ENCODE measurements at places on chromosomes 3 and 15.

- DNase-seq: no peak
Measured at GRCh38 chr3:190325923-190326322, 3.7 kb upstream of the CLDN1 start.

DNA sequence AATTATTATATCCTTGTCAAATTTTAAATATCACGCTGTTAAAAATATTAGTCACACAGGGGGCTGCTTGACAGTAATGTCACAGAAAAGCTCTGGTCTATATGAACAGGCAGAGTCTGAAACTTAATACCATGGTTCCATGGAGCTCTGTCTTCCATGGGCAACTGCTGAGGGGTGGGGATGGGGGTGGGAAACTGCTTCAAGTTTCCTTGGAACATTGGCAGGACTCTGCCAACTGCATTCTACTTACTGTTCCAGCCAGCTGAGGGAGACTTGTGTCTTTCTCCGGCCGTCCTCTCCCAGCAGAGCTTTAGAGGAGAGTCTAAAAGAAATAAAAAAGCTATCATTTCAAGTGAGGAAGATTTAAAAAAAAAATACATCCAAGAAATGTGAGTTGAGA, 348.7 kb downstream of the ZIC1 start:
- no peak for DNase-seq

DNA sequence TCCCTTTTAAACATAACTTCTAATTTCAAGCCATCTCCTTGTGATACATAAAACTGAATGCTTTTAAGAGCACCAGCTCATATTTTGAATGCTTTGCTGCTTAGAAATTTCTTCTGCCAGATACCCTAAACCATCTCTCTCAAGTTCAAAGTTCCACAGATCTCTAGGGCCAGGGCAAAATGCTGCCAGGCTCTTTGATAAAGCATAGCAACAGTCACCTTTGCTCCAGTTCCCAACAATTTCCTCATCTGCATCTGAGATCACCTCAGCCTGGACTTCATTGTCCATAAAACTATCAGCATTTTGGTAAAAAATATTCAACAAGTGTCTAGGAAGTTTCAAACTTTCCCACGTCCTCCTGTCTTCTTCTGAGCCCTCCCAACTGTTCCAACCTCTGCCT, 17.5 kb downstream of the OSTN start:
- DNase-seq: no peak

GRCh38 chr15:33198541-33198940, 4.0 kb upstream of the FMN1 start:
- no peak for DNase-seq

- no peak for DNase-seq
Measured at GRCh38 chr15:100601617-100602063, 344 bp downstream of the LINS1 start.

- no peak for DNase-seq
Measured at GRCh38 chr3:5560199-5560598, 372.7 kb downstream of the EDEM1 start.

DNA sequence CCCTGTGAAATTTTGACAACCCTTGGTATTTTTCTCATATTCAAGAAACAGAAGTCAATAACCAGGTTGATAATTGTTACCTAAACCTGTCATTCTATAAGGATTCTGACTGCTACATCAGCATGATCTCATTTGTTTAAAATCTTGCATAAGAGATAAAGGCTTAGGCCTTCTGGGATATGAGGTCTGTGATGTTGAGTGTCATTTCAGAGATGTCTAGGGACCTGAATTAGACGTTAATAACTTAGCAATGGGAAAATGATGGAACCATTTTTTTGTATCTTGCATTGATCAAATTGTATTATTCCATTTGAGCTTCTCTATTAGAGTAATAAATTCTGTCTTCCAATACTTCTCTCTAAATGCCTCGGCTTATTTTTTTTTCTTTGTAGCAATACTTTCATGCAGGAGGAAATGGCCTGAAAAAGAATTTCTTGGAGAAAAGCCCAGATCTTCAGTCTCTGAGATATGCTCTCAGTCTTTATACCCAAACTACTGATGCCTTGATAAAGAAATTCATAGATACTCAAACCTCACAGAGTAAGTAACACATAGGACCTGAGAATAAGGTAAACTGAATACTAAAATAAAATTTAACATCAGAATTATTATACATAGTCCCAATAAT, 589.3 kb downstream of the UNC13C start:
- no peak for DNase-seq
